NCI-H1092 (cell line): ENCODE measurements at places on chromosomes 2 and 18.

DNA sequence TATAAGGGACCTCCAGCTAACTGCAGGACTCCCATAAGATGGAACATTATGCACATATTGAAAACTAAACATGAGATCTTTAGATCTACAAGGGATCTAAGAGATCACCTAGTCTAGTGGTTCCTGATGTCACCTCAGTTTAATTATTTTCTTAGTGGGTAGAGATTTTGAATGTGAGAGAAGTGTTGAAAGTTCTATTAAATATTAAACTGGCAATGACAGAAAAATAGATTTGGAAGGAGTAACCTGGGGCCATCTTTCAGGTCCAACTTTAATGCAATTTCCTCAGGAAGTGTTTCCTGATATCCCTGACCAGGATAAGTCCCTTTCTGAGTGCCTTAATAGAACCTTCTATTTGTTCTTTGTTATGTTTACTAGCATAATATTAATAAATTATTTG is 29.1 kb upstream of the CPS1 start:
- no peak for DNase-seq

DNA sequence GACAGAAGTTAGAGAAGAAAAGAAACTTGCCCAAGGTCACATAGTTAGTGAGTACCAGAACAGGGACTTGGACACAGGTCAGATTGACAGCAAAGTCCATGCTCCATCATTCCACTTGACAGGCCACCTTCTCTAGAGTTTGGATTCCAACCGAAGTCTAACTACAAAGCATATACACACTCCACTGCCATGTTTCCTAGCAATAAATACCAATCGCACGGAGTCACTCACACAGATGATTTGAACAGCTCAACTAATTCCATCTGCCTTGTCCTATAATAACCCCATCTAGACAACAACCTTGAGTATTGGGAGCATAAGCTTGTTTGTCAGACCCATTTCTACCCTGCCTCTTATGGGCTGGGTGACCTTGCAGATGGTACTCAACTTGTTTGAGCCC is 334.6 kb upstream of the MGAT5 start:
- DNase-seq, result no peak

DNA sequence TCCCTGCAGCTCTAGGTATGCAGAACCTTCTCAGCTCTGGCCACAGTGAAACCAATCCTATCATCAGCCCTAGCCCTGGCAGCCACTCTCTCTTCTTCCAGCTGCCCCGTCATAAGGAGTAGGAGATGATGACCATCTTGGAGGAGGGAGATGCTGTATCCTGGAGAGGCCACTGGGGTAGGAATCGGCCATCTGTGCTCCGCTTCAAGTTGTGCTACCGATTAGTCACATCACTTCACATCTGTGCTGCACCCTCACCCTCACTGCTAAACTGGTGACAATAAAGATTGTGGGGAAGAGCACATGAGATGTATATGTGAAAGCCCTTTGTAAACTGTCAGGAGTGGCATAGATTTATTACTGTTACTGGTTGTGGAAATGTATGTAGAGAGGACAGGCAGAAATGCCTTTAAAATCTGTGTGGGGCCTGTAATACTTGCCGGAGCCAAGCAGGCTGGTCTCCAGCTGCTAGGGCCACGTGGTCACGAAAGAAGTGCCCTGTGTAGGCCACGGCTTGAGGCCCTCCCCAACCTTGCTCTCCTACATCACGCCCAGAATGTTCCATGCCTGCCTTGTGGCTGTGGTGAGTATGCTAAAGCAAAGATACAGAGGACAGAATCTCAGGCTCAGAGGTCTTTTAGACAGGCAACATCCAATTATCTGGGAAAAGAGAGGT is 236.8 kb downstream of the CLIP4 start:
- no peak for DNase-seq

- DNase-seq, result no peak
These were observed 175.4 kb downstream of the THADA start for GRCh38 chr2:43420389-43420801.

GRCh38 chr18:27848336-27848735 is 328.6 kb downstream of the CDH2 start:
- no peak for DNase-seq

- no peak for DNase-seq
These were observed 68.5 kb downstream of the EPB41L3 start for GRCh38 chr18:5475267-5475666.

GRCh38 chr2:71451705-71452104 is 1.7 kb upstream of the DYSF start:
- no peak for DNase-seq

GRCh38 chr2:100905132-100905805 is 85.3 kb downstream of the NPAS2 start:
- DNase-seq, result no peak

GRCh38 chr2:144834998-144835633 is 315.2 kb upstream of the ZEB2 start:
- DNase-seq, result no peak

DNA sequence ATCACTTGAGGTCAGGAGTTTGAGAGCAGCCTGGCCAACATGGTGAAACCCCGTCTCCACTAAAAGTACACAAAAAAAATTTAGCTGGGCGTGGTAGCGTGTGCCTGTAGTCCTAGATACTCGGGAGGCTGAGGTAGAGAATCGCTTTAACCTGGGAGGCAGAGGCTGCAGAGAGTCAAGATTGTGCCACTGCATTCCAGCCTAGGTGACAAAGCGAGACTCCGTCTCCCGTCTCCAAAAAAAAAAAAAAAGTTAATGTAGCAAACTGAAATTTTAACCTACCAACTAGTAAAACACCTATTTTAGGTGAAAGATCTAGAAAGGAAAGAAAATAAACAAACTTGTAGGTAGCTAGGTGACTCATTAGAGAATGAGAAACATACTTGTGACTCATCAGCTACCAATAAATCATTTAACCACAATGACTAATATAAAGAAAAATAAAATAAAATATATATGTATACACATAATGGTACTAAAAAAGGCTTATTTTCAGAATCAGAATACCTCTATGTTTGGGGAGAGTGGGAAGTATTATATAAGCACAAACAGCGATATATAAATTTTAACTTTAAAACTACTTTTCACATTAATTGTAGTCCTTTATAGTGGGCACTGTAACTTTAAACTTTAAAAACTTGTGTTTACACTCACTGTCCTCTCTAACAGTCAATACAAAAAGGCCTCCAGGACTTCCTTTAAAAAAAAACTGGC is 36.6 kb downstream of the DARS1 start:
- DNase-seq, result no peak

DNA sequence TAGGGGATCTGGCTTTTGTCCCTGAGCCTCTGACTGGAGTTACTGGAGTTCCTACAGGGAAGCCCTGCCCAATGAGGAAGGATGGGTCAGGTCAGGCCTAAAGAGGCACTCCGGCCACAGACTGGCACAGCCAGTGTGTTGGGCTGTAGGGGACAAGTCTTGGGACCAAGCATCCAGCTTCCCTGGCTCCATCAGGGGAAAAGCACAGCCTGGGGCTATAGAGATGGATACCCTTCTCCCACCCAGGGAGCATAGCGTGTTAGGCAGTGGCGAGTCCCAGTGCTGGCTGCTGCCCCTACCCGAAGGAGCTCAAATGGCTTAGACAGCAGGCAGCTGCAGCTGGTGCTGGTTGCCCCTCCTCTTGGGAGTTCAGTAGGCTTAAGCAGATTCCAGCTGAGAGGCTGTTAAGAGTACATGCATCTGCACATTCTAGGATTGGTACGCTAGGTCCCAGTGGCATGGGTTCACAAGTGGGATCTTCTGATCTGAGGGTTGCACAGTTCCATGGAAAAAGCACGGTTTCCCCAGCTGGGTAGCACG is 111.4 kb downstream of the DCDC2C start:
- DNase-seq, result no peak
